SJCRH30 (cell line): ENCODE measurements at places on chromosomes 7 and 10.
A peak's percentile ranks its signal among the peaks of the same experiment; 100 is the strongest.

DNA sequence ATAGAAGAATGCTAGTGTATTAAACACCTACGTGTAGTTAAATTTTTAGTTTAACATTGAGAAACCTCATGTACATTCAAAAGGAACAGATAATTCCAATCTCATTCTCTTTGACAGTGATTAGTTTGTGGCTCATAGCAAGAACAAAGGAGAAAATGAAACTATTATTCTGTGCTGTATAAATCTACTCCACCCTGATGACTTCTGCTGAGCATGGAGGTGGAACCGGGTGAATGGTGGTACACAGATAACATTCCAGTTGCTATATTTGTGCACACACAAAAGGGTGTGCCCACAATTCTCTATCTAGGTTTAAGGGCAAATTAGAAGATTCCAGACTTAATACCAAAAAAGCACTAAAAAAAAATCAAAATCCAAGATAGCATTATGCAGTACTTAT lies 17.0 kb upstream of the RALA start:
- DNase-seq, result no peak

DNA sequence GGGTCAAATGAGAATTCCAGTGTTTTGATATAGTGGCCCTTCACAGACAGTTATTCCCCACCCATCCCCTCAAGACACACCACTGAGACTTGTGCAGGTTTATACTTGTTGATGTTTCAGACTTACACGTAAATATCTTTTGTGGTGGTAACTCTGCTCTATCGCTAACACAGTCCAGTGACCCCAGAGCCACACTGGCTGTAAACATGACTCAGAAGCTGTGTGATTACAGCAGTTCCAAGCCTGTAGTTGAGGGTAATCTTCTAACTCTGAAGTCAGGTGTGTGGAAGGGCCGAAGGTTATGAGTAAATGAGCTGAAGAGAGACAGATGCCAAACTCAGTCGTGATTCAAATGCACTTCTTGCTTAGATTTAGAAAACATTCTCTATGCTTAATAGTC lies 19.4 kb downstream of the NOBOX start:
- no peak for DNase-seq

DNA sequence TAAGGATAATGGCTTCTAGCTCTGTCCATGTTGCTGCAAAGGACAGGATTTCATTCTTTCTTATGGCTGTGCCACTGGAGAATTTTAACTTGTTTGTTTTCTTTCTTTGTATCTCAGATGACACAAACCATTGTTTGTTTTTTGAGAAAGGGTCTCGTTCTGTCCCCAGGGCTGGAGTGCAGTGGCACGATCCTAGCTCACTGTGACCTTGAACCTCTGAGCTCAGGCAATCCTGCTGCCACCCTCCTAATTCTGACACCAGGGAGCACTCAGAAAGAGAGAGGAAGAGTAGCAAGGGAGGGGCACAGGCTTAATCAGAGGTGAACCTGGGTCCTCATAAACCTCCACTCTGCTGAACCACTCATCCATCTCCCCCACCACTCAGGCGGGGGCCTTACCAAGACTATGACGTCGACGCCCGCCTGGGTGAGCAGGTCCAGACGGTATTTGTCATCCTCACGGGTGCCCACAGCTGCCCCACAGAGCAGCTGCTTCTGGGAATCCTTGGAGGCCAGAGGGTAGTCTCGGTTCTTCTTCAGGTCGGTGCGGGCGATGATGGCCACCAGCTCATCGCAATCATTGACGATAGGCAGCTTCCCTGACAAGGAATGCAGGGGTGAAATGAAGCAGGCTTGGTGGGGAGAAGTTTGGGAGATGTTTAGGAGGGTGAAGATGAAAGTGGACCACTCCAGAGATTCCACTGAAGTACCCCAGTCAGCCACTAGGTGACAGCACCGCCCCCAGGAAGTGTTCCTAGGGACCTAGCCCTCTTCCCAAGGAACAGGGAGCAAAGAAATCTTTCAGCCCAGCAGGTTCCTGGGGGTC lies 11.6 kb downstream of the IMPDH1 start:
- peak; percentile 69 for DNase-seq

GRCh38 chr10:113304726-113305125 lies 248.1 kb upstream of the HABP2 start:
- no peak for DNase-seq

- DNase-seq, result peak; percentile 63
These were observed 108.6 kb downstream of the NRCAM start for GRCh38 chr7:108347616-108348015.

- peak; percentile 27 for DNase-seq
These were observed 1.3 kb downstream of the LCOR start for GRCh38 chr10:96833220-96834001.

- DNase-seq, result no peak
These were observed 28.6 kb downstream of the BEND7 start for GRCh38 chr10:13500201-13500600.

GRCh38 chr10:49457686-49458085 lies 61.8 kb upstream of the DRGX start:
- DNase-seq, result no peak

GRCh38 chr7:8778459-8778858 lies 345.1 kb downstream of the NXPH1 start:
- DNase-seq, result no peak

DNA sequence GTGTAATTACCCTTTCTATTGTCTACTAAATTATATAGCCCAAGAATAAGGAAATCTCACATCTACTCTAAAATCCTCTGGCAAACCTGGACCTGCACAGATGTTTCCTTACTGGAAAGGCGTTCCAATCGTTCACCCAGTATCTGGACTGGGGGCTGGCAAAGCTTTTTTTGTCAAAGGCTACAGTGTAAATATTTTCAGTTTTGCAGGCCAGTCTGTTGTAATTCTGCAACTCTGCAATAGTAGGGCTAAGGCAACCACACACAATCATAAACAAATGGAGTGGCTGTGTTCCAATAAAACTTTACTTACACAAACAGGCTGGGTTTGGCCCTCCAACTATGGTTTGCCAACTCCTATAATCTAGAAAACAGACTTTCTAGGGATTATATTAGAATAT lies 56.2 kb downstream of the GLI3 start:
- no peak for DNase-seq

DNA sequence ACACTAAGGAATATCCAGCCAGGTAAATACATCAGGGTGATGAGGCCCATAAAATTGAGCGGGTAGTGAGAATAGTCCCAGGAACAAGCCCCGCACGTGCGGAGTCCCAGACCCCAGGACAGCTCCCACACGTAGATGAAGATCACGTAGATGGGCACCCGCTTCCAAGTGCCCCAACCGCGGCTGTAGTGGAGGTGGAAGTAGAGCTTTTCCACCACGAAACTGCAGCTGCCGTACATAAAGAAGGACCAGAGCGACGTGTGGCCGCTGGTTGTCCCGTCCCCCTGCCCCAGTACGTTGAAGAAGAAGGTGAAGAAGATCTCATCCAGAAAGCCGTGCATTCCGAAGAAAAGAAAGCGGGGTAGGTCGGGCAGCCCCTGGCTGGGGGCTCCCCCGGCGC lies 948 bp downstream of the TMEM229A start:
- DNase-seq, result no peak

DNA sequence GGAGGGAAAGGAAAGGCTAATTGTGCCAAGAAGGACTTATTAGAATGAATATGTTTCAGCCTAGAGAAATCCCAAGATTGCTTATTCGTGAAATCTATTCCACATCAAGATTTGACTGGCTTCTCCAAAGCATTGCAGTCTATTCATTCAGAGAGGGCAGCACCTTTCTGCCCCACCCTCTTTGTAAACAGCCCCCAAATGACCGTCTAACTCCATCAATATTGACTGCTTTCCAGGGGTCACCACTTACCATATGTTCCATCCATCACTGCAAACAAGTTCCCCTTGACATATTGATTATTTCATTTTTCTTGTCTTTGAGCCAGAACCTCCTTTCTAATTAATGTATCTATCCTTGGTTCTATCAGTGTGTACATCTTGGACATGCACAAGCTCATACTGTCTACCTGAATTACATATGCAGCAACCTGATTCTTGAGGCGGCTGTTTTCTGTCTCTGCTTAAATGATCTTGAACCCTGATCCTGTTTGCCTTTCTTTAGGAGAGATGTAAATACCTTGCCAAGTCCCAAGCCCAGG lies 44.2 kb upstream of the PTER start:
- DNase-seq, result no peak

GRCh38 chr10:35251373-35252100 lies 84.8 kb upstream of the CCNY start:
- no peak for DNase-seq

GRCh38 chr10:133110609-133111275 lies 23.0 kb downstream of the ADGRA1 start:
- DNase-seq, result no peak

- peak; percentile 95 for DNase-seq
These were observed 157.3 kb downstream of the SND1 start for GRCh38 chr7:127809261-127809702.

- no peak for DNase-seq
These were observed 560.1 kb downstream of the PARD3 start for GRCh38 chr10:34255035-34255434.

- DNase-seq, result no peak
These were observed 34.5 kb upstream of the EGR2 start for GRCh38 chr10:62850646-62851045.

- no peak for DNase-seq
These were observed 152.4 kb upstream of the TRIM24 start for GRCh38 chr7:138307633-138308032.

DNA sequence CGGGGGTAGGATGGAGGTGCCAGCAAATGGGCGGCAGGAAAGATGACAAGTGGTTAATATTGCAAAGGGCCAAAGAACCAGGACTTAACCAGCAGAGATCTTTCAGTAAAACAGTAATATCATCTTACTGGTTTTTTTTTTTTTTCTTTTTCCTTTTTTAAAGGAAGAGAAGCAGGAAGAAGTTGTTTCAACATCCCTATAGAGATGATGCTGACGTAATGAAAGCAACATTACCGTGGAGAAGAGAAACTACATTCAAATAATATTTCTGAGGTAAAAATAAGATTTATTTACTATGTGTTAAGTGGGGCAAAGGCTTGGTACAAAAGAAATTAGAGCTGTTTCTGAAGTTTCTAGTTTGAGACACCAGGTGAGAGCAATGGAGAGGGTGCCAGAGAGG lies 11.0 kb downstream of the MINDY3 start:
- no peak for DNase-seq

DNA sequence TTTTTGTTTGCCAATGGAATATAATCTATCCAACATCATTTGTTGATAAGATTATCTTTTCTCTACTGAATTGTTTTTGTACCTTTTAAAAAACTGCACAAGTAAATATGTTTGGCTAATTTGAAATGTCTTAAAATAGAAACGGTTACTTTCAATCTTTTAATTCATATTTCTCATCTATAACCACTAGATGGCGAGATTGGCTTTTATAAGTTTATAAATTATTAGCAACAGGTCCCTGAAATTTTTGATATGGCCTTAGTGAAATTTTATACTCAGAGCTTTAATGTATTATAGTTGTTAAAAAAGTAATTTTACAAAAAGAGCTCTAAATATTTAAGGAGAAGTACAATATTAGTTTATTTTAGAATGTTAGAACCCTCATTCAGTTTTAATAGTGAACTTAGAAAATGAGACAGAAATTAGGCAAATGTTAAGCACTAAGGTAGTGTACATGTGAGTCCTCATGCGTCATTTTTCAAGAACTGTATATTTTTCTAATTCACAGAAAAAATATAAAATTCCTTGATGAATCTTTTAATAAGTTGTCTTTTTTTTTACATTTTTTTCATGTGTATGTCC lies 592.5 kb downstream of the ARL4A start:
- no peak for DNase-seq

- no peak for DNase-seq
These were observed 126.8 kb upstream of the GALNT17 start for GRCh38 chr7:71005109-71005508.

DNA sequence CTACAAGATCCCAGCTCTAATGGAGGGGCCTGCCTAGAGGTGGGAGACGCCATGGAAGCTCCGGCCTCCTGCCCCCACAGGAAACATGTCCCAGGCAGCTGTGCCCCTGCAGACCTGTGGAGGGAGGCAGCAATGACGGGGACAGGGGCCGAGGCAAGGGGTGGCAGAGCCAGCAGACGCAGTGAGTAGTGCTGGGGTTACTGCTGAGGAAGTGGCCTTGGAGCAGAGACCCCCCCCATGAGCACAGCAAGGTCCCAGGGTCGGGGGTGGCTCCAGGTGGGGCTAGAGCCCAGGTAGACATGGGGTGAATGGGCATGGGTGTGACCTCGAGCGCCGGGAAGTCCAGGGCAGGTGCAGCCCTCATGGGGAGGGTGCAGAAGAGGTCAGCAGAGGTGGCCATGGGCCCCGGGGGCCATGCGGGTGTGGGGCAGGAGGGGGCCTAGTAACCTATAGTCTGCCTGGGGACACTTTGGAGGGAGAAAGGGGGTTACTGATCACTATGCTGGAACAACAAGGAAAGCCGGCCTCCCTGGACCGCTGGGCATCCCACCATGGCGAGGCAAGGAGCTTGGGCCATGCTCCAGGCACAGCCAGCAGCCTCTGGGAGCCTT lies 45.5 kb downstream of the JAKMIP3 start:
- no peak for DNase-seq

GRCh38 chr7:2301511-2301863 lies 12.8 kb downstream of the SNX8 start:
- DNase-seq, result no peak

DNA sequence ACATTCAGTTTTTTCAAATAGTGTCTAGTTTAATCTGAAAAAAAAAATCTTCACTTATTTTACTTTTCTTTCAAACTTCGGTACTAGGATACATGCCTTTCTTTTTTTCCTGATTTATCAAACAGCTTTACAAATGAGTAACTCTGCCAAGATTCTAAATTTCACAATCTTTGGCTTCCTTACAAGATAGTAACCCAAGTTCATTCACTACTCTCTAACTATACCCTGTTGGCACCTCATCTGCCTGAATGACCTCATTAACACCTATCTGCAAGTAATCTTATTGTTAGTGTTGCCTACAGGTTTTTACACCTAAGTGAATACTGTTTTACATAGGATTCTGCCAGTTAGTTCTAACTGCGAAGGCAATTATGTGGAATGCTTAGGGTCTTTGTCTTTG lies 159.8 kb downstream of the FOXP2 start:
- no peak for DNase-seq

- no peak for DNase-seq
These were observed 17.8 kb upstream of the CH25H start for GRCh38 chr10:89224739-89225443.

- no peak for DNase-seq
These were observed 137.6 kb upstream of the CDK6 start for GRCh38 chr7:92973974-92974373.

GRCh38 chr7:74502216-74502891 lies 48.6 kb downstream of the GTF2IRD1 start:
- DNase-seq, result peak; percentile 68
